ENCODE measurements at places on chromosomes 1 and 21.

DNA sequence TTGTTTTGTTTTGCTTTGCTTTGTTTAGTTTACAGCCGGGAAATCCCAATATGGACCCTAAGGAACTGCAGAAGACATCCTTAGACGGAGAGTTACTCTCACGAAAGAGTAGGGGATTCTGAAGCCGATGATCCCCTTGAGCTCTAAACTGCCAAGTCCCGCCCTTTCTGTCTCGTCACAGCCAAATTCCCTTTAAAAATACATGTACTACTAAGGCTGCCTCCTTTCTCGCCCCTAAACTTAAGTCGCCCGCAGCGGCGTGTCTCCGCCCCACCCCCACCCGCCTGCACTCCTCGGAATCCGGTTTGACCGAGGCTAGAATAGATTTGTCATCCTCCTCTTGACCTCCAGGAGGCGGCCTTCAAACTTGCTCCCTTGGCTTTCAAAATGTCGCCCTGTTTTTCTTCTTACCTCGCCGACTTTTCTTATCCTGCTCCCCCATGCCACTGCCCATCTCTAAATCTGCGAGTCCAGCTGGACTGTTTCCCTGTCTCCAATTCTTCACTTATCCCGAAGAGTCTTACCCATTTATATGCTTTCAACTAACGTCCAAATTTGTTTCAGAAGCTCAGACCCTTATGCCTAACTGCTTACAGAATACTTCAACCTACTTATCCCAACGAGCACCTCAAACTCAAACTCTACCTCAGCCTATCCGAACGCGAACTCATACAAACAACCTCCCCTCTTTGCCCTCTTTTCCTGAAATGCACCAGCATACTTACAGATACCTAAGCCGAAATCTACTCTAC is 10.9 kb upstream of the BOLA1 start:
- peak; percentile 51 for DNase-seq

- DNase-seq, result no peak
These were observed 20.4 kb downstream of the CSDE1 start for GRCh38 chr1:114737314-114737849.

DNA sequence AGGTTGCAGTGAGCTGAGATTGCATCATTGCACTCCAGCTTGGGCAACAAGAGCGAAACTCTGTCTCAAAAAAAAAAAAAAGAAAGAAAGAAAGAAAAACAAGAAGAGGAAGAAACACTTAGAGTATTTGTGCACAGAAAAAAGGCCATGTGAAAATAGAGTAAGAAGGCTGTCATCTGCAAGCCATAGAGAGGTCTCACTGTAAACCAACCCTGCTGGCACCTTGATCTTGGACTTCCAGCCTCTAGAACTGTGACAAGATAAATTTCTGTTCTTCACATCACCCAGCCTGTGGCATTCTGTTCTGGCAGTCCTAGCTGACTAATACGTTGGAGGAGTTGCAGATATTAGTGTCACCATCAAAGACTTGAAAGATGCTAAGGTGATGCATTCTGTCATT is 12.1 kb upstream of the ZDHHC18 start:
- no peak for DNase-seq

GRCh38 chr1:49199564-49199963 is 422.9 kb upstream of the BEND5 start:
- DNase-seq, result no peak

DNA sequence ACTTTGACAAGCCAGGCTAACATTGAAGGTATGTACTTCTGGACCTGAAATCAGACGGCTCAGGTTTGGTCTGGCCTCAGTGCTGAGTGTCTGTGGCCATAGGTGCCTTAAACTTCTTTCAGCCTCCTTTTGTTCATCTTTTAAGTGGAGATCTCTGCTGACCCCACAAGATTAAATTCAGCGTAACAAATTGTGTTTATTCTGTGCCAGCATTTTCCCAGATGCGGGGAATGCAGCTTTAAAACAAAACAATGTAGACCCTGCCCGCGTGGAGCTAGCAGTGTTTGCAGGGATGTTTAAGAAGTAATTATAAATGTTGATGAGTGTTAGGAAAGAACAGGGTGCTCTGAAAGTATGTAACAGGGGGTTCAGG is 923 bp downstream of the CAP1 start:
- no peak for DNase-seq

GRCh38 chr21:24470852-24471251 is 1136.4 kb downstream of the MRPL39 start:
- no peak for DNase-seq

DNA sequence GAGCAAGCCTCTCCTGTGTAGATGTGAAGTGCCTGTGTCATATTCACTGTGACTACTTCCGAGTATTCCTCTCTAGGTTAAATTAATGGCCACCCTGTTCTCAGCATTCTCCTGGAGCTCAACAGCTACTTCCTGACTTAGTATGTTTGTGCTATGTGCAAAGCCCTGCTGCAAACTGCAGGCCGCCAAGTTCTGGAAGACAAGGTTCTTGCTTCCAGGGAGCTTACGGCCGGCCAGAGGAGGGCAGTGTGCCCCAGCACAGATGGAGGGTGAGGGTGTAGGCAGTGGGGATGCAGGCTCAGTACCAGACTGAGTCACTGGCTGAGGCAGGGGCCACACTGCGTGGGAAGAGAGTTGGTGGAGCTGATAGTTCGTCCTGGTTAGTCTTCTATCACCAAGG is 43.2 kb downstream of the ELK4 start:
- DNase-seq, result no peak

- no peak for DNase-seq
These were observed 36.3 kb downstream of the EDN2 start for GRCh38 chr1:41447995-41448770.

DNA sequence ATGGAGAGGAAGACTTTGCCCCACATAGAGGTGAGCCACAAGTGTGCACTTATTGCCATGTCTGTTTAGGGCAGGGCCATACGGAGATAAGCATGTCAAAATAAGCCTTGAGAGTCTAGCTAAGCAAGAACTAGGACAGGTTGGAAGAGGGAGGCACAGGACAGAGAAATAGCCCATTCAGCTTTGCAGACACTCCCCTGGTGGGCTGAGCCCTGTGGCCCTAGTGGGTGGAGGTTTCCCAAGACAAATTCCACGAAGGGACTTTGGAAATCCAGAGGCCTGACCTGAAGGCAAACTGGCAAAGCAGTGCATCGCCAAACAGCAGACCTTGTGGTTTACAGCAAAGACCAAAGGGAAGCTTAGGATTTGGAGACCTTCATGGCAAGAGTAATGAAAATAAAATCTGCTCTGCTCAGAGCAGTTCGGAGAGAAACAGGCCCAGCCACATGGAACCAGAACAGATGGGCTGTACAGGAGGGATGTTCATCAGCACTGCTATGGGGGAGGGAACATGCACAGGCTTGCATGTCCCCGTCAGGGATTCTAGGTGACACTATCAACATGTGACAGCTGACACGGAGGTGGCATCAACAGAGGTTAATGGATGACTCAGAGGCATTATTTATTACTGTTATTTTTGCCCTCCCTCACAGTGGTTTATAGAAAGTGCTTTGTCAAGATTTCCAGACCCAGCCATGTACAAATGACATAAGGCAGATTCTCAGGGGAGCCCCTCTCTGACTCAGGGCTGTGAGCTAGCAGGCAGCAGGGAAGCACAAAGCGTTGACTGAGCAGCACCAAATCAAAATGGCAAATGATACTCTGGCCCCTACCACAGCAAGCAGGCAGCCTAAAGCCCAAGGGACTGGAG is 90.1 kb upstream of the IRF2BP2 start:
- DNase-seq, result peak; percentile 32

GRCh38 chr1:188371295-188371806 is 1542.6 kb downstream of the PLA2G4A start:
- DNase-seq, result no peak
